Subcutaneous adipose tissue (tissue), 4 donors: ENCODE measurements at places on chromosomes 12 and 14. TPM values are rescaled to one million over a fixed set of nuclear protein-coding genes. Genes with fewer than 3 reads are reported as not detected.

The CD163L1 gene
- 8.2 TPM for total RNA-seq

The SERPINA9 gene
- total RNA-seq: not detected

The OR6C3 gene
- total RNA-seq: not detected

The CRACR2A gene
- 6.3 TPM for total RNA-seq

The FOXG1 gene
- not detected for total RNA-seq

The ACSM4 gene
- not detected for total RNA-seq
